ENCODE measurements at places on chromosomes 2 and 18.

- no peak for DNase-seq
These were observed 21.3 kb upstream of the TCF7L1 start for GRCh38 chr2:85111819-85112281.

GRCh38 chr2:67437114-67437513 lies 40.0 kb downstream of the ETAA1 start:
- DNase-seq, result no peak

DNA sequence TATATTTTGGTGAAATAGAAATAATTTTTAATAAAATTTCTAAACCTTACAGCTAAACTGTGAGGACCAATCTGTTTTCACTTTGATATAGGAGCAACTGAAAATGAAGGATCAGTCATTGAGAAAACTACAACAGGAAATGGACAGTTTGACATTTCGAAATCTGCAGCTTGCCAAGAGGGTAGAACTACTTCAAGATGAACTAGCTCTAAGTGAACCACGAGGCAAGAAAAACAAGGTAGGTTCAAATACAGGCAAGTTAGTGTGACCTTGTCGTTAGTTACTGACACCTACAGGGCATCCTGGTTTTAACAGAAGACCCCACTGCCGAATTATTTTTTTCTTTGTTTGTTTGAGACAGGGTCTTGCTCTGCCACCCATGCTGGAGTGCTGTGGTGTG lies 75.5 kb upstream of the STON1 start:
- DNase-seq, result no peak

- DNase-seq, result peak; percentile 24
These were observed 4.2 kb upstream of the SP100 start for GRCh38 chr2:230411570-230412370.

- DNase-seq, result peak; percentile 51
These were observed 170.0 kb downstream of the DNAH7 start for GRCh38 chr2:195898505-195899191.

Measured in hypothalamus (tissue), 51 donors.